ENCODE measurements at places on chromosomes 7 and 10. TPM values are rescaled to one million over a fixed set of nuclear protein-coding genes. Genes with fewer than 3 reads are reported as not detected.

The TRPV5 gene
- polyA plus RNA-seq = 0.31 TPM

- DNase-seq = peak; percentile 38
These were observed 65.3 kb downstream of the LMBR1 start for GRCh38 chr7:156827587-156828203.

DNA sequence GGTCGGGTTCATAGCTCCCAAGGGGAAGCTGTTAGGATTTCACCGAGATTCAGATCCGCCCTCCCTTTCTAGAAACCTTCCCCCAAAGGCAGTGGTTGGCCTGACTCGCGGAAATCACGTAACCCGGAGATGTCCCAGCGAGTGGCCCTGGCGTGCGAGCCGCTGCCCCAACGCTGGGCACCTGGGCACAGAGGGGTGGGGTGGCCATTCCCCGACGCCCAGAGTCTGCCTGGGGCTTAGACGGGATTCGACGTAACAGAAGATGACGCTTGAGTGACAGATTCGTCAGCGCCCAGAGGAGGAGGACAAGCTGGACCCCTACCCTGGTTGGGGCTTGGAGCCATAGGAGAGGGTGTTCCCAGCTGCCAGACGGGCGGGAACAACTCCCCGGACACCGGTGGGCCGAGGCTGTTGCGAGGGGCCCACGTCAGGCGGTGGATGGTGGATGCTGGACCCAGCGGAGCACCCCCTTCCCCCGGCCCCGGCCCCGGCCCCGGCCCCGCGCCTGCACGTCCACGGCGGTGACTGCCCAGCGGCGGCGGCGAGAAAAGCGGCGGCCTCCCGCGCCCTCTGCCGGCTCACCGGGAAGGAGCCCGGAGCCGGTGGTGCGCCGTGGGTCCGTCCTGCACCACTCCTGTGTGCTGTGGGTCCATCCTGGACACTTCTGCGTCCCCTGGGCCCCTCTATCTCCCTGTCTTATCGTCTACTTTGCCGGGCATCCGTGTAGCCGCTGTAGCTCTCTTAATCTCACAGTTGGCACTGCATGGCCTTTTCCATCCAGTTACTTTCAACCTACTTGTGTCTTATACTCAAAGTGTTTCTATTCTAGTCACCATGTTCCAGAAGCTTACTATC is 35.4 kb upstream of the KNDC1 start:
- DNase-seq = peak; percentile 62

- no peak for DNase-seq
These were observed 54.2 kb downstream of the FAM53B start for GRCh38 chr10:124689911-124690498.

- DNase-seq = no peak
These were observed 315.7 kb downstream of the GPR37 start for GRCh38 chr7:124449896-124450295.

DNA sequence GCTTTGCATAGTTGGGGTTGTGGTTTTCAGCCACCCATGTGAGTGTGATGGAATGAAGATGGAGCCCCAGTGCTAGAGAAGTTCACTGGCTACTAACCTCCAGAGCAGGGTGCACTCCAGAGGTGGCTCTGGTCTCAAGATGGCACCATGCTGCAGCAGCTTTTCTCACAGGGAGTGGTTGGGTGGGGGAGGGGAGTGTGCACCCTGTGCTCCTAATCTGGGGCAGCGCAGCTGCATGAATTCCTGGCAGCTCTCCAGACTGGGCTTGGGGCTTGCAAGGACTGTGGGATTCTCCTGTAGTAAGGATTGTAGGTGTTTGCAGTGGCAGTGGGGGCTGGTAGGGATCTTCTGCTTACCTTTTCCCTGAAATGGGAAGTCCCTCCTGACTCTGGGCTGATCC is 23.7 kb downstream of the PHTF2 start:
- no peak for DNase-seq
